ENCODE measurements at places on chromosomes 1 and 21.

DNA sequence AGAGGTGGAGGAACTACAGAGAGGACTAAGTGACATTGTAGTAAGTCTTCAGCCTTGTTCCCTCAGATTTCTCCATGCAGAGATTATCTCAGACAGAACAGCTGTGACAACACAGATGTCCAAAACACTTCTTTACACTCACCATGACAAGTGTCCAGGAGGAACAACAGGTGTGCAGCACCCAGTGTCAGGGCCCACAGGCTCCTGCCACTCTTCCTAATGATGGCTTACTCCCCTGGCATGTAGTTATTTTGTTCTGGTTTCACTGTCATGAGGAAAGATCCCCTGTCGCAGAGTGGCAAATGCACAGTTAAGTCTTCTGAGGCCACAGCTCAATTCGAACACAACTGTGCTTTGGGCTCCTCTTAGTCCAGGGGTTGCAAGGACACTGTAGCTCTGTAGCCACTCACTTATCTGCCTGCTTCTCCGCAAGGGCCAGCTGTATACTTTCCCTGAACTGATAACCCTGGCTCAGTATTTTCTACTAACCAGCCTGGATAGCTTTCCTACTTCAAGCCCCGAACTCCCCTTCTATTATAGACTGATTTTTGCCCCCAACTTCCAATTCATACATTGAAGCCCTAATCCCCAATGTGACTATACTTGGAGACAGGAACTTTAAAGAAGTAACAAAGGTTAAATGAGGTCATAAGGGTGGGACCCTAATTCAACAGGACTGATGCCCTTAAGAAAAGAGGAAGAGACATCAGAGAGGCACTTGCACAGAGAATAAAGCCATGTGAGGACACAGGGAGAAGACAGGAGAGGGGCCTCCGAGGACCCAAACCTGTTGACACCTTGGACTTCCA, 11.1 kb downstream of the PDZK1 start:
- no peak for DNase-seq

- DNase-seq: no peak
These were observed 123.4 kb downstream of the HIVEP3 start for GRCh38 chr1:41795205-41795762.

GRCh38 chr1:79082233-79082632, 75.7 kb upstream of the ADGRL4 start:
- DNase-seq: no peak

DNA sequence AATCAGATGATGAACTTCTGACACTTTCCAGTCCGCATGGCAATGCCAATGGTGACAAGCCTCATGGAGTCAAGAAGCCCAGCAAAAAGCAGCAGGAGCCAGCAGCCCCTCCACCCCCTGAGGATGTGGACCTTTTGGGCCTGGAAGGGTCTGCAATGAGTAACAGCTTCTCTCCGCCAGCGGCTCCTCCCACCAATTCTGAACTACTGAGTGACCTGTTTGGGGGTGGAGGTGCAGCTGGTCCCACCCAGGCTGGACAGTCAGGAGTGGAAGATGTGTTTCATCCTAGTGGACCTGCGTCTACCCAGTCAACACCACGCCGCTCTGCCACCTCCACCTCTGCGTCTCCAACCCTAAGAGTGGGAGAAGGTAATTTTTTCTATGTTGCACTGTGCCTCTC, 28.0 kb upstream of the LEPR start:
- DNase-seq: no peak

All from amniotic stem cell (primary cell).